ENCODE measurements at places on chromosomes 4 and X.
A peak's percentile ranks its signal among the peaks of the same experiment; 100 is the strongest.

DNA sequence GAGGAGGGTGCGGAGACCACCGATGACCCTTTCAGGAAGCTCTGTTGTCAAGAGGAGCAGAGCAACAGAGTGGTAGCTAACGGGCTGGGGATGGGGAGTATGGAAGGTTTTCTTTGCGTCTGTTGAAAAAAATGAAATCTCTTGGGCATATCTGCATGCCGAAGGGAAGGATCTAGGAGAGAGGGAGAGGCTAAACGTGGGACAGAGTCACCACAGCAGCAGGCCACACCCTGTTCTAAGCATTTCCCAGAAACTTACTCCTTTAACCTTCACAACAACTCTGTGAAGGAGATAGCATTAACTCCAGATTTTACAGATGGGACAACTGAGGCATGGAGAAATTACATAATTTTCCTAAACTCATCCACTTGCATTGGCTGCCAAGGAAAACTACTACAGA lies 71.8 kb upstream of the EXOC1L start:
- DNase-seq: no peak

DNA sequence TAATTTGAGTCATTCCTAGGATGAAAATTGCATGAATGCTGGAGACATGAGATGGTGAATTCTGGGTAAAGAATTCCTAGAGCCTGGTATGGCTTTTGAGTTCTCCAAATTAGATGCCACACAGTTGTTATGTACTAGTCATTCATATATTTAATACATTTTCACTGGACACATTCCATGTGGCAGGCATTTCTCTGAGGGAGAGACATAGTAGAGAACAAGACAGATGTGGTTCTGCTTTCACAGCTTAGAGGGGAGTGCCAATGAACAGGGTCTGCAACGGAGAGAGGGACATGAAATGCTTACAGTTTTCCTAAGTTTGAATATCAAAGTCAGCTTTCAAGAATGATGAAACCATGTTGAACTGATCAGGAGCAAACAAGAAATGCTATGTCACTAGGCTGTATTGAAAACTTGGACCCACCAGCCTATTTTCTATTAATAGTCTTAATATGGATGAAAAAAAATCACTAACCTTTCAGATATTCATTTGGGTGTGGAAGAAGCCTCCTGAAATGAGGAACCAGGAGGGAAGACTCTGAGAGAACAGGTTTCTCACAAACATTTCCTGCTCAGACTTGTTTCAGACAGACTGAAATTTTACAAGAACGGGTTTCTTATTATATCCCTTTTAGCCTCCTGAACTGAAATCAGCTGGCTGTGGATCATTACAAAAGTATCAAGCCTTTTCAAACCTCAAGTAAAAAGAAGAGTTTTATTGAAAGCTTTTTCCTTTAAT lies 276.0 kb upstream of the TET2 start:
- no peak for DNase-seq

DNA sequence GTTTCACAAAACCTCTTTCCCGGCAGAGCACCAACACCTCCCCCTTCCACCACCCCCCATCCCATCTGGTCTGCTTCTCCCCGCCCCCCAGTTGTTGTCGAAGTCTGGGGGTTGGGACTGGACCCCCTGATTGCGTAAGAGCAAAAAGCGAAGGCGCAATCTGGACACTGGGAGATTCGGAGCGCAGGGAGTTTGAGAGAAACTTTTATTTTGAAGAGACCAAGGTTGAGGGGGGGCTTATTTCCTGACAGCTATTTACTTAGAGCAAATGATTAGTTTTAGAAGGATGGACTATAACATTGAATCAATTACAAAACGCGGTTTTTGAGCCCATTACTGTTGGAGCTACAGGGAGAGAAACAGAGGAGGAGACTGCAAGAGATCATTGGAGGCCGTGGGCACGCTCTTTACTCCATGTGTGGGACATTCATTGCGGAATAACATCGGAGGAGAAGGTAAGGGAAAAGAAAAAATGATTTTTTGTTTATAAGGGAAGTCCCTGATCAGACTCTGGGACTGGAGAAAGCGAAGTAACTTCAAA lies at the start of gene PDGFRA:
Gene PDGFRA, plus strand, starts transcription at position 333 of the 541 bp plus-strand sequence. CDS start 29,476 bp downstream, outside the sequence.
- peak; percentile 12 for DNase-seq

- DNase-seq: no peak
These were observed 89.7 kb downstream of the PDHA2 start for GRCh38 chr4:95929448-95930064.

All from B cell (primary cell).